ENCODE measurements at places on chromosomes 7 and 10.
A peak's percentile ranks its signal among the peaks of the same experiment; 100 is the strongest.

- DNase-seq: no peak
Observed at GRCh38 chr10:123842692-123843385, 48.8 kb downstream of the CPXM2 start.

- no peak for DNase-seq
Observed at GRCh38 chr10:1594372-1595241, 142.7 kb downstream of the ADARB2 start.

GRCh38 chr7:149839933-149840332 lies 1.8 kb downstream of the ZNF862 start:
- no peak for DNase-seq

DNA sequence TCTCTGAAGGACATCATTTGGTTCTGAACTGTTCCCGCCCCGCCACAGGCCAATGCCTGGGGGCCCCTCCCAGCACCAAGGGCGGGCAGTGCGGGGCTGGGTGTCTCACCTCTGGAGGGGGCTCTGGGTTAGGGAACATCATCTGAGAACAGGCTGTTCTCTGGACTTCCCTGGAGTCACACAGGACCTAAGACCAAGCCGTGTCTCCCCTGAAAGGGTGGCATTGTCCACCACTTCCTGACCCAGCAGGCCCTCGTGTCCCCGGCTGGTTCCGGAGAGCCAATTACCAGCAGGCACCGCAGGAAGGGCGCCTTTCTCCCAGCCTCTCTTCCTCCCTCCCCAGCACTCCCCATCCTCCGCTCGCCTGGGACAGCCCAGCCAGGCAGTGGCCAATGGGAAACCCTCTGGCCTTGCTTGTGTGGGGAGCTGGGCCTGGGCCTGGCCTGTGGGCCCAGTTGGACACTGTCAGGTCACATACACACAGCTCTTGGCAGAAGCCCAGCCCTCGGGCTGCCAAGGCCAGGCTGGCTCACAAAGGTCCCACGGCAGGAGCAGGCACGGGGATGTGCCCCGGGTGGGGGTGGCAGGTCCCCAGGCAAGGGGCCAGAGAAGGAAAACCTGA lies 119.5 kb downstream of the SPDYE5 start:
- DNase-seq: peak; percentile 82

- no peak for DNase-seq
Observed at GRCh38 chr10:124294811-124295770, 123.6 kb downstream of the OAT start.

All from psoas muscle (tissue), 8 donors.